Mucosa of descending colon (tissue), 3 donors: ENCODE measurements at places on chromosomes 6 and 20. TPM values are rescaled to one million over a fixed set of nuclear protein-coding genes. Genes with fewer than 3 reads are reported as not detected.

DNA sequence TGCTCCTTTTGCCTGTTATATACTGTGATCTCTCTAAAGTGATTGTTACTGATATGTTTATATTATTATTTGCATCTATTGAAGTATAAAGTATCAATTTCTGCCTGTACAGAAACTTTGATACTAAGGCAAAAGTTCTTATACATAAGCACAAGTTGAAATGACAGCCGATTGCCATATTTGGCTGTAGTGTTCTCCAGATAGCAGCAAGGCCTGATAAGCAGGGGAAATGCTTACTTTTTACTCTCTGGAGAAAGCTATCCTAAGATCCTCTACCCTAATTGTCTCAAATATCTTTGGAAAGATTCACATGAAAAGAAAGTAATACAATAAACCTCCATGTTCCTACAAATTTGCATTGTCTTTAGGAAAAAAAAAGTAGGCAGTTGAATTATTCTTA lies 31.4 kb downstream of the SENP6 start:
- no peak for DNase-seq

GRCh38 chr6:744666-745353 lies 51.9 kb upstream of the EXOC2 start:
- DNase-seq, result no peak

- DNase-seq, result peak; percentile 55
These were observed at the start of gene ADGRG6 for GRCh38 chr6:142301651-142302391. TSS of gene ADGRG6 (plus strand) at chr6:142302007. CDS start at chr6:142302330, 323 bp downstream.

DNA sequence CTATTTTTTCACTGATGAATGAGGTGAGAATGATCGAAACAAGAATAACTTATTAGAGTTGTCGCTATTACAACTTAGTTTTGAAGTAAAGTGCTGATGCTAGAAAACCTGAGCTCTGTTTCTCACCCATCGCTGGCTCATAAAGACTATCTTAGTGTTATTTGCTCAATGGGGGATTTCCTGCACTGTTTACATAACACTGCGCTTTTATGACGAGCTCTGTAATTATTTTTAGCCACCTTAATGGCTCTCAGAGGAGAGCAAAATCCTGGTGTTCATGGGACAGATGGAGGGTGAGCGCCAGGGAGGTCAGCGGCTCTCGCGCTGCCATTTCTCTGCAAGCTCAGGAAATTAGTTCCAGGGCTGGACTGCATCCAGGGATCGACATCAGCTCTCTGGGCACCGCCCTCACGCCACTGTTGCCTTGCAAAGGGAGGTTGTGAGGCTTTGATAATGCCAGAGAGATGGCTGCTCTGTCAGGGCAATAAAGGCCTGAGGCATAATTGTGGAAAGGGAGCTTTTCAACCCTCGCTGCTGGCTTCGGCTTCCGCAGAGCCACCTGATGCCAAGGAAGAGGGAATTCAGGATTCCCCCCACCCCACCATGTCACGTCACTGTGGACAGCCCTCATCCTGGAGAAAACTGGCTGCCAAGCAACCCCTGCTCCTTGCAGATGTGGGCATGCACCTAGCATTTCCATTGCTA lies 72.0 kb downstream of the DACT2 start:
- peak; percentile 81 for DNase-seq

DNA sequence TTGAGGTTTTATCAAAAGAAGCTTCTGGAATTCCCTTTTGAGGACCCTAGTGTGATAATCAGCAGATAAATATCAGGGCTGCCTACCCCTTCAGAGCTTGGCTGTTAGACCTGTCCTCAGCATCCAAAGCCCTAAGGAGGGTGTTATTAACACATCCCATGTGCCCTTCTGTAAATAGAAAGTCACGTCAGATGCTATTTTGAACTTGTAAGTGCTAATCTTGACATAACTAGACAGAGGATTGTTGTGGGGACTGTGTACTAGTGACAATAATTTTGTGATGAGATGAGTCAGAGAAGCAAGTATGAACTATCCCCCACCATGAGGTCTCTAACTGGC lies 4.9 kb upstream of the LAMA4 start:
- DNase-seq, result no peak

The VGLL2 gene
- total RNA-seq, result not detected

The GTF2H4 gene
- 17.0 TPM for total RNA-seq

The TCF15 gene
- not detected for total RNA-seq

The PNPLA1 gene
- 0.19 TPM for total RNA-seq
